ENCODE measurements at places on chromosomes 3 and 15.

GRCh38 chr3:179512378-179512777 is 50.3 kb upstream of the ACTL6A start:
- no peak for DNase-seq

GRCh38 chr3:99711351-99711750 is 73.0 kb downstream of the COL8A1 start:
- no peak for DNase-seq

DNA sequence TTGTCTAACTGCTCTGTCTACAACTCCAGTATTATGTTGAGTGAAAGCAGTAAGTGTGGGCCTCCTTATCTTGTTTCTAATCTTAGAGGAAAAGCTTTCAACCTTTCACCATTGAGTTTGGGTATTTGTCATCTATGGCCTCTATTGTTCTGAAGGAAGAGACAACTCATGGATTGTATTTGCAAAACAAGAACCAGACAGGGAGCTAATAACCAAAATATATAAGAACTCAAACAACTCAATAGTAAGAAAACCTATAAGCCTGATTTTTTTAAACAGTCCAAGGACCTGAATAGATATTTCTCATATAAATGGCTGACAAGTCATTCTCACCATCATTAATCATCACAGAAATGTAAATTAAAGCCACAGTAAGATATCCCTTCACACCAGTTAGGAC is 113.0 kb downstream of the TAFA4 start:
- no peak for DNase-seq

GRCh38 chr3:9916346-9916733 is 558 bp upstream of the IL17RC start:
- no peak for DNase-seq

DNA sequence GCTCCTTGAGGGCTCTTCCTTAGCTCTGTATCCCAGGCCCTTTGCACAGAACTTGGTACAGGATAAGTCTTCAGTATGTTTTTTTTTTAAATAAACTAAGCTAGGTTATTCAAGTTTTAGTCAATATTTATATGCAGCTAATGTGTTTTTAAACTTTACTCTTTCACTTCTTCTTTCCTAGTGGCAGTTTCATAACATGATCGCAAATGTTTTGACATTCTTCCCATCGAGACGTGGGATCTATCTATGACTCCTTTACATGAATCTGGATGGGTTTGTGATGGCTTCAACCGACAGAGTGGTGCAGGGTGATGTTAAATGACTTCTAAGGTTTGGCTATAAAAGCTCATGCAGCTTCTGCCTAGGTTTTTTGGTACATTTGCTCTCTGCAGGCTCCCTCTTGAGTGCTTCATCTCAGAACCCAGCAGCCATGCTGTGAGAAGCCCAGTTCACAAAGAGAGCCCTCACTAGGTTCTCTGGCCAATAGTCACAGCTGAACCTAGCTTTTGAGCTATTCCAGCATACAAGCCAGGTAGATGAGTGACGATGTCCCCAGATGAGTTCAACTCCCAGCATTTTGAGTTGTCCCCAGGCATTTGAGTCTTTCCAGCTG is 13.5 kb upstream of the MECOM start:
- DNase-seq: no peak

- DNase-seq: no peak
These were observed 683.4 kb upstream of the CFAP20DC start for GRCh38 chr3:59733041-59733809.

DNA sequence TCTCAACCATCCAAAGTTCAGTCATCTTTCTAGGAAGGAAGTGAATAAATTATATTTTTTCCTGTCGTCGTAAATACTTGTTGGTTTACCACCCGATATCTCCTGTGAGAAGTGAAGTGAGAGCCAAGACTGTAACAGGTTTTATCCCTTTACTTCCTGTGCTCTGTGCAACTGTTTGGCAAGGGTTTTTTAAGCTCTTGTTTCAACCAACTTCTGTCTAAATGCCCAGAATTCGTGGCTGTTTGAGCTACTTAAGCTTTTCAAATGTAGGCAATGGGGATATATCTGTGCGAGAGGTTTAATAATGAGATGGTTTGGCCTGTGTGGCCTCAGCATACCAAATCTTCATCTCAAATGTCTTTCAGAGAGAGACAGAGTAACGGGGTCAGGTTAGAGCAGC is 134.7 kb downstream of the LRTM1 start:
- no peak for DNase-seq

- no peak for DNase-seq
These were observed 26.8 kb downstream of the PAQR5 start for GRCh38 chr15:69325456-69325971.

DNA sequence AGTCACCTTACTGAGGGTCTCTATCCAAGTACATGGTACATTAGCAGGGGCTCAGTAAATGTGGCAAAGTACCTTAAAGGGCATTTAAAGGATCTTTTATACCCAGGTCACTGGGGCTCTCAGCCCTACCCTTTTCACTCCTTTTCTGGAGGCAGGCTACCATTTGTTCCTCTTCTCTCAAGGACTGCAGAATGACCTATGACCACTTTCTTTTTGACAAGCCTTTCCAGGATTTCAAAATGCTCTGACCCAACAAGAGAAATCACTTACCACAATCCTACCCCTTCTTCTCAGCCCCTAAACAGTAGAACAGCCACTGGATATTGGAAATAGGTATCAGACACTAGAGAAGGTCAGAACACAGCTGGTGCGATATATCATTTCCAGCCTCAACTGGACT is 221.8 kb upstream of the TPRG1 start:
- no peak for DNase-seq

GRCh38 chr3:48567090-48567489 is 3.5 kb upstream of the UCN2 start:
- DNase-seq: no peak

DNA sequence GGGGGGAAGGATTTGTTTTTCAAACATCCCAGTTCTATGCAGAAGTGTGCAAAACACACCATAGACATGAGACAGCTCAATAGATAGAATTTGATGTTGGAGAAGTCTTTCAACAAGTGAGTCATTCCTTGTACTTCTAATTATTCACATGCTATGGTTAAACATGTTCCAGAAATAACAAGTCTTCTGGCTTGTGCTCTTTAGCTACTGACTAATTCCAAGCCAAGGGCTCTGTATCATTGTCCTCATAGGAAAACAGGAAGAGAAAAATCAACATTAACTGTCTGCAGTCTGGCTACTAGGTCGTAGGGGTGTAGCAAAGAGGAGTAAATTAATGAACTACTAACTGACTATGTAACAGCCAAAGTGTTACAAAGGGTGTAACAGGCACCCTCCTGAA is 25.8 kb downstream of the LDHAL6B start:
- no peak for DNase-seq

DNA sequence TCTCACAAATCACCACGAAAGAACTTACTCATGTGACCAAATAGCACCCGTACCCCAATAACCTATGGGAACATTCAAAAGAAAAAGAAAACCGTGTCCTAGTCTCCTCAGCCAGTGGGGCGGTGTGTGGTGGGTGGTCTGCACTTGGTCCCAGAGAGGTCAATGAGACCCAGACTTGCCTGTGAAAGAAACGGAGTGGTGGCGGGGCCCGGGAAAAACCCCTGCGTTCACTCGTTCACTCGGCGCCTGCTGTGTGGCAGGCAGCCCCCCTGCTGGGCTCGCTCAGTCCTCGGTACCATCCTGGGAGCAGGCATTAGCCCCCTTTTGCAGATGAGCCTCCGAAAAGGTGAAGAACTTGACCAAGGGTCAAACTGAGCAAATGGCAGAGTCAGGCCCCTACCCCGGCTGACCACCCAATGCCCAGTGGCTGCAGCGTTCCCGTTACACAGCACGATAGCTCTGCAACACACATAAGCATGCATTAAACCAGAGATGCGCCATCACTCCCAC is 36.0 kb downstream of the ZDHHC19 start:
- DNase-seq: no peak

- DNase-seq: no peak
These were observed 33.3 kb downstream of the FMN1 start for GRCh38 chr15:33161209-33161608.

DNA sequence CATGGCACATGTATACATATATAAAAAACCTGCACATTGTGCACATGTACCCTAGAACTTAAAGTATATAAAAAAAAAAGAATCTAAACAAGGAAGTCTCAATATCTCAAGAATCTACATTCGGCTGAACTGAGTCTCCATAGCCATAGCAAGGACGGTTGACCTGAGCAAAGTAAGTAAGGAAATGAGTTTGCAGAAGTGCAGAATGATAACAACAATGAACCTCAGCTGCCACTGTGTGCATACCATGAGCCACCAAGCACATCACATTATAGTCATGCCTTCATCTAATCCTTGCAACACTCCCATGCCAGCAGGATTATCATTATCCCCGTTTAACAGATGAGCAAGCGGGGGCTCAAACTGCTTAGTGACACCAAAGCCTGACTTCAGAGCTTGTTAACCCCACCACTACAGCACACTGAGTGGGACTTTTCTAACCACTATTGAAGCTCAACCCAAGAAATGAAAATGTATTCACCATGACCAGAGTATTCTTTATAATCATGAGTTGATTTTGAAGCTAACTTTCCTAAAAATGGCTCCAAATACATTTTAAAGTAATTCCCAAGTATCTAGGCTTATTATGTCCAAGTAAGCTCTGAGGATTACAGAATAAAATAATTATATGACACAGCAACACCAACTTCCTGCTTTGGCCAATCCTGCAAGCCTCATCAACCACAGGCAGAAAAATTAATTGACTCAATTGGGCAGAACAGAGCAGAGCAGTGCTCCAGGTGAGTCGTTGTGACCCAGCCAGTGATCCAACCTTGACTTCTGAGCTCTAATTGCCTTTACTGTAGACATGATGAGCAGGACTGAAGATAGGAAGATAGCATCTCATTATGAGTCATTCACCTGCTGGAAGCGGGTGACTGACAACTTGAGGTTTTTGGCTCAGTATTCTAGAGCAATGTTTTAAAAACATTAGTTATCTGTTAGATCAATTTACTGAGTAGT is 47.3 kb upstream of the IL12A start:
- no peak for DNase-seq

DNA sequence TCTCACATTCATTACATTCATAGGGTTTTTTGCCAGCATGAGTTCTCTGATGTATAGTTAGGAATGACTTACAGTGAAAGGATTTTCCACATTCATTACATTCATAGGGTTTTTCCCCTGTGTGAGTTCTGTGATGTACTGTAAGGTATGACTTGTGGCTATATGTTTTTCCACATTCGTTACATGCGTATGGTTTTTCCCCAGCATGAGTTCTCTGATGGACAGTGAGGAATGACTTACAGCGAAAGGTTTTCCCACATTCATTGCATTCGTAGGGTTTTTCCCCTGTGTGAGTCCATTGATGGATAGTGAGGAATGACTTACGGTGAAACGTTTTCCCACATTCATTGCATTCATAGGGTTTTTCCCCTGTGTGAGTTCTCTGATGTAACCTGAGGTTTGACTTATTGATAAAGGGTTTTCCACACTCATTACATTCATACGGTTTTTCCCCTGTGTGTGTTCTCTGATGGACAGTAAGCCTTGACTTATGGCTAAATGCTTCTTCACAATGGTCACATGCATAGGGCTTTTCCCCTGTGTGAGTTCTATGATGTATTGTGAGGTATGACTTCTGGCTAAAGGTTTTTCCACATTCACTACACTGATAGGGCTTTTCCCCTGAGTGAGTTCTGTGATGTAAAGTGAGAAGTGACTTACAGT is 47.4 kb downstream of the ZNF717 start:
- no peak for DNase-seq

- DNase-seq: no peak
These were observed 285.6 kb upstream of the COL8A1 start for GRCh38 chr3:99352811-99353210.

GRCh38 chr3:100163787-100164186 is 49.5 kb upstream of the FILIP1L start:
- DNase-seq: no peak

- DNase-seq: no peak
These were observed 154.3 kb upstream of the PLAAT1 start for GRCh38 chr3:193086681-193087080.

DNA sequence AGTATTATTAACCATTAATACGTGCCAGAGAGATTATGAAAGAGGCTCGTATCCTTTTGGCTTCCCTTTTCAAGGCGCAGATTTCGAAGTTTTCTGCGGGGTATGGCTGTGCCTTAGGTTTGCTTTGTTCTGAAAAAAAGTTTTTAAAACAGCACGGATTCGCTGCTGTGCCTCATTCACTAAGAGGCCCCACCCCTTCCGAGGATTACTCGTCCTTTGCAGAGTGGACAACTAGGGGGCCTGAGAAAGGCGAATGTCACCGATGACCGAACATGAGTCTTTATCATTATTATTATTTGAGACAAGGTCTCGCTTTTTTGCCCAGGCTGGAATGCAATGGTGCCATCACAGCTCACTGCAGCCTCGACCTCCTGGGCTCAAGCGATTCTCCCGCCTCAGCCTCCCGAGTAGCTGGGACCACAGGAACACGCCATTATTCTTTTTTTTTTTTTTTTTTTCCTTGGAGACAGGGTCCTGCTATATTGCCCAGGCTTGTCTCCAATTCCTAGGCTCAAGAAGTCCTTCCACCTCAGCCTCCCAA is 684 bp upstream of the RPS27L start:
- DNase-seq: peak; percentile 28

- DNase-seq: no peak
These were observed 24.7 kb downstream of the SLTM start for GRCh38 chr15:58908550-58909309.

GRCh38 chr3:55885721-55886120 is 398.6 kb upstream of the WNT5A start:
- DNase-seq: no peak

DNA sequence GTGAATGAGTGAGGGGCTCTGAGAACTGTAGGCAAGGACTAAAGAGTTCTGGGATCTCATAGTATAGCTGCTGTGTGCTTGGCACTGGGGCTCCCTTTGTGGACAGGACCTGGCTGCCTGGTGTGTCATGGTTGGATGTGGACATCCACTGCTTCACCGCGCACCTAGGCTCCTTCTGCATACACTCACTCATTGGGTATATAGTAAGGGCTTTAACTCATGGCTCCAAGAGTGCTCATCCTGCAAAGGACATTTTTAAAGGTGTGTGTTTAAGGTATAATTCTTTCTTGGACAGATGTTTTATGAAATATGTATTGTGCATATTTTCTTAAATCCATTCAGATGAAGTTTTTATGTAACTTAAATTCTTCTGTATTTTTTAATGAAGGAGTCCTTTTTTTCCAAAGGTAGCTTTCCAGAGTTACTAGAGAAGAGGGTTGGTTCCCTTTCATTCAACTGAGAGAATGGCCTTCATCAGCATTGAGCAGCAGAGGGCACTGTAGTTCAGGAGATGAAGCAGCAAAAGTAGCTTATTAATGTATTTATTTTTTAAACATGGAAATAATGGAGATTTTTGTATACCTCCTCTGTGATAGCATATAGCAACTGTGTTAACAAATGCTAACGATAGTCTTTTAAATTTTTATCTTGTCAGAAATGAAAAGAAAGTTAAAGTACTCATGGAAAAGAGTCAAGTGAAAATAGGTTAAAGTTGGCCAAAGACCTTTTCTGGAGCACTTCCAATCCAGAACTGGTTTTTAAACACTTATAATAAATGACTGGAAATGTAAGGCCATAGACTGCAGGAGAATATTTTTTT is 25.2 kb downstream of the OXNAD1 start:
- DNase-seq: no peak

Measured in naive thymus-derived CD4-positive, alpha-beta T cell (primary cell).